D341Med (cell line): ENCODE measurements at places on chromosomes 2 and 18.

DNA sequence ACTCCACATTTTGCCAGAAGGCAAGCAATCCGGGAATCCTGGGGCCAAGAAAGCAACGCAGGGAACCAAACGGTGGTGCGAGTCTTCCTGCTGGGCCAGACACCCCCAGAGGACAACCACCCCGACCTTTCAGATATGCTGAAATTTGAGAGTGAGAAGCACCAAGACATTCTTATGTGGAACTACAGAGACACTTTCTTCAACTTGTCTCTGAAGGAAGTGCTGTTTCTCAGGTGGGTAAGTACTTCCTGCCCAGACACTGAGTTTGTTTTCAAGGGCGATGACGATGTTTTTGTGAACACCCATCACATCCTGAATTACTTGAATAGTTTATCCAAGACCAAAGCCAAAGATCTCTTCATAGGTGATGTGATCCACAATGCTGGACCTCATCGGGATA is 26.8 kb downstream of the B3GNT2 start:
- no peak for DNase-seq

- no peak for DNase-seq
These were observed 1.0 kb downstream of the HOXD12 start for GRCh38 chr2:176100547-176101140.

DNA sequence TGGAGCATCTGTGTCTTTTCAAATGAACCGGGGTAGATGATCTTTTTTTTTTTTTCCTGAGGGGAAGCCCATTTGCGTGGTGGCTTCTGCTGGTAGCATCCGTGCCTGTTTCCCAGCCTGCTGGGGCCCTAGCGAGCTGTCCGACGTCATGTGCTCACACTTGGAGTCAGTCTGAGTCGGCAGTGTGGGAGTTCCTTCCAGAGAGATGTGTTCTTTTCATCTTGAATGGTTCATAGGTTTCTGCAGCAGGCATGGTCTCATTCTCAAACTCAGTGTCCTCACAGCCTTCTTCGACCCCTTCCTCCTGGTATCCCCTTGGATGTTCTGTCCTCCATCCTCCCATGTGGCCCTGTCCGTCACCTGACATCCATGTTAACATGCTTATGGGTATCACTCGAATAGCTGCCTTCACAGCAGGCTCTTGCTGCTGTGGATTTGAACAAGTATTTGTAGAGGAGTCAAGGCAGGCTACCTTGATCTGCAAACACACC is 51.0 kb downstream of the LDLRAD4 start:
- DNase-seq, result no peak

DNA sequence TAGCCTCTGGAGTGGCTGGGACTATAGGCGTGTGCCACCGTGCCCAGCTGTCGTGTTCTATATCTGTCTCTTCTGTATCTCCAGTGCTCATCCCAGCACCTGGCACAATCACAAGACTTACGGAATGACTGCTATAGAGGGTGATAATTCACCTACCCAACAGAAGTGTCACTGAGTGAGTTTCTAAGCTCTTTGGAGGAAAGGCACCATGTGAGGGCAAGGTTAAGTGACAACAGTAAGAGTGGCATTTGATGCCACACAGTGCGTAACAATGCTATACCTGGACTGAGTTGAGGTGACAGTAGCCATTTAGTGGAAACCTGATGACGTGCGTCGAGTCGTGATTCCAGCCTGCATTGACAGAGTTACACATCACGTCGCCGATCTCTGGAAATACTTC is 89.0 kb downstream of the KCTD1 start:
- DNase-seq, result no peak

DNA sequence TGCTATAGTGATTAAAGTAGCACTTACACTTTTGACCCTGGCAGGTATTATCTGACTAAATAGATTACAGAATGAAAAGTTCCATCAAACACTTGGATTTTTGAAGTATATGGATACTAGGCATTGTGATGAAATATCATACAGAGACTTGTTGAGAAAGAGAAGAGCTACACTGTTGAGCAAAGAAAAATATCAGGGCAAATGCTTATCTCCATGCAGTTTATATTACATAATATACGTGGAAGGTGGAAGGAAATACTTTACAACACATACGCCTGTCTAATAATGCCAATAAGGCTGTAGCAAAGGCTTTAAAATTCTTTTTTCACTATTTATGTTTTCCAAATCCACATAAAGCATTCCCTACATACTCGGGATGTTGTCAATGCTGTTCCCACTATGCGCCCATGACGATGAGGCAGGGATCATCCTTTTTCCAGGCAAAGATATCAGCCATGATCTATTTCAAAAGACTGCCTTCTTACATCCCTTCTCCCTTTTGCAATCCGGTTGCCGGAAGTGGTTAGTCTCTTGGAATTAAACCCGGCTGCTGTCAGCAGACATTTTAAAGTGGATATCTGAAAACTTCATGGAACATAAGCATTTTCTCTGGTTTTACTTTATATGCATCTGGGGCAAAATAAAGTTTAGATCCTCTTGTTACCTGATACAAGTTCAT is 92.6 kb upstream of the ITGA4 start:
- no peak for DNase-seq

GRCh38 chr2:75602724-75603342 is 42.1 kb upstream of the EVA1A start:
- DNase-seq, result no peak

- no peak for DNase-seq
These were observed 261.3 kb upstream of the MEIS1 start for GRCh38 chr2:66173645-66174044.

DNA sequence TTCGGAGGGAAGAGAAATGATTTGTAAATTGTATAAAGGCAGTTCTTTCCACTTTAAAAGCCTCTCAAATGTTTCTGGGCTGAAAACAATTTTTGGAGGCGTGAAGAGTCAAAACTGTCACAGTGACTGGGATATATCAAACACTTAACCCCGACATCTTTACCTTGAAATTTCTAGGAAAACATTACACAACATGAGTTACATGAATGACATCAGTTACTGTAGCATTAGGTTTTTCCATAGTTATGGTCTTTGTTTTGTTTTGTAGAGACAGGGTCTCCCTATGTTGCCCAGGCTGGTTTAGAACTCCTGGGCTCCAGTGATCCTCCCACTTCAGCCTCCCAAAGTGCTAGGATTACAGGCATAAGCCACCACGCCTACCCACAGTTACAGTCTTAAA is 25.7 kb downstream of the MSH6 start:
- DNase-seq, result no peak

DNA sequence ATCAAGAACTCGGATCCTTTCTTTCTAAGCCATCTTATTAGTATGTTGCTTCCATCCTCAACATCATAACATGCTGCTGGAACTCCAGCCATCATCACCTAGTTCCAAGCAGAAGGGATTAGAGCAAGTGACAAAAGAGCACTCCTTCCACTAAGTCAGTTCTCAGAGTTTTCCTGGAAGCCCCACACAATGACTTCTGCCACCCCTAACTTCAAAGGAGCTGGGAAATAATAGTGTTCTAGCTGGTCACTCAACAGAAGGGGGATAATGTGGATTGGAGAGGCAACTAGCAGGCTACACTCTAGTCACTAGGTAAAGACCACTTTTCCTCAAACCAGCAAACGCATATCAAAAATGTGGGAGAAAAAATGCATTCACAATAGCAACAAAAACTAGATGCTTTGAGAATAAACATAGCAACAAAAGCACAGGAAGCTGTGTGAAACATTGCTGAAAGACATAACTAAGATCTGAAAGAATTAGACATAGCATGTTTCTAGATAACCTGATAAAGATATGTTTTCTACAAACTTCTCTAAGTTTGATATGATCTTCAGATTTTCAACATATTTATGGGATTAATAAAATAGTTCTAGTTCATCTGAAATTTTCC is 39.5 kb downstream of the COX7A2L start:
- no peak for DNase-seq

DNA sequence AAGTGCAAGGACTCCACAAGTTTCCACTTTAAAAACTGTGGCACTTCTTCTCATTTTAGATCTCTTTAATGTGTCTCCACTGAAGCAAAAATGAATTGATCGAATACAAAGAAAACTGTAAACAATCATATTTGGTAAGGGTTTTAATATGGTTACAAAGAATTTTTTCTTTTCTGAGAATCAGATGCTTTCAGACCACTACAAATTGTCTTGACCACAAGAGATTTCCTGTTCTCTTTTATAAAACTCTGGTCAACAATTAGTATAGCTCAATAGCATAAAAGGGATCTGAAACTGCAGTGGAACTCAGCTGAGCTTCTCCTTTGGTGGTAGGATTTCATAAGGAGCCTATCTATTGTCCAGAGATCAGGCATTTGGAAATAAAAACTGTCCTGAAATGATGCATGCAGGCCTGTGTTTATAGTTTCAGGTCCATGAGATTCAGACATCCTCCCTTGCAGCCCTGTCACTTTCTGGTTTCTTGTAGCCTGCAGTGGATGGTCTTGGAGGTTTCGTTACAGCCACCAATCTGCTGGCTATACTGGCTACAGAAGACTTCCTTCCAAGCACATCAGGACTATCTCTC is 120.0 kb downstream of the DOCK10 start:
- no peak for DNase-seq

GRCh38 chr2:29322011-29322410 is 206.8 kb downstream of the CLIP4 start:
- no peak for DNase-seq

DNA sequence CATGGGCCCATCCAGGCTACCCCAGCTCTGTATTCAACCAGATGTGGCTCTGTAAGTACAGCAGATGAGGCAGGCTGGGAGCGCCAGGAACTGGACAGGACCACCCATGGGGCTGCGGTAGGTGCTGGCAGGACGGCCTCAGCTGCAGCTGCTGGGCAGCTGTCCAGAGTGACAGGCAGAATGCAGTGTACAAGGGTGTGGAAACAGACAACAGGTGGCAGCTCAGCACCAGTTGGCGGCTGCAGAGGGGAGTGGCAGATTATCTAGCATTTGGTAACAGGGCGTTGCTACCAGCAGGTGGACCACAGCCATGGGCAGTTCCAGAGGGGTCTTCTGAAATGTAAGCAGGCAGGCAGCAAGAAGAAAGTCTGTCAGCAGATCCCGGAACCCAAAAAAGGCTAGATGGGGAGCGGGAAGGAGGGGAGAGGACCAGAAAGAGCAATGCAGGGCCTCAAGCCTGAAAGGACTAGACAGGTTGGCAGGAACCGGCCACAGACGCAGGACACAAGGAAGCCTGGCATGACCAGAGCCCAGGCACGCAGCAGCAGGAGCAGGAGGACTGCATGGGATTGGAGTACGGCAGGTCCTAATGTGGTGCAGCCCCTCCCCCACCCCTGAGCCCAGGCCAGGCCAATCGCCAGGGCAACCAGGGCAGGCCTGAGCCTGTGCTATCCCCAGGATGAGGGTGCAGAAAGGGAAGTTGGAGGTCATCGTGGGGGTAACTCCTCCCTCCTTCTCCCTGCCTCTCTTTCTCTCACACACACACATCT is 24.7 kb downstream of the PKDCC start:
- DNase-seq, result no peak

DNA sequence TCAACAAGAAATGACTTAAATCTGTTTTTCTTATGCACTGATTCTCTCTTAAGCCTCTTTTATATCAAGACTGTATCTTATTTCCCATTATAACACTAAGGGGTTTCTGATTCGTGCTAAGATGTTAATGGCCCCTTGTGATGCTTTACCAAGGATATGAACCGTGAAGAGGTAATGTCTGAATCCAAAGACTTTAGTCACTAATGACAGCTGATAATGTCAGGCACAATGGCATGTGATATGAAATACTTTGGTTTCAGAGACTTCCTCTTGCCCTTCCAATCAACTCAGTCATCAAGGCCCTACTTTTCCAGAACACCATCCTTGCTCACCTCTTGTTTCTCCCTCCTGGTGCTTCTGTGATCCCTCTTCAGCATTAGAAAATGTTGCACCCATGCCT is 262.8 kb downstream of the KCNE4 start:
- no peak for DNase-seq

DNA sequence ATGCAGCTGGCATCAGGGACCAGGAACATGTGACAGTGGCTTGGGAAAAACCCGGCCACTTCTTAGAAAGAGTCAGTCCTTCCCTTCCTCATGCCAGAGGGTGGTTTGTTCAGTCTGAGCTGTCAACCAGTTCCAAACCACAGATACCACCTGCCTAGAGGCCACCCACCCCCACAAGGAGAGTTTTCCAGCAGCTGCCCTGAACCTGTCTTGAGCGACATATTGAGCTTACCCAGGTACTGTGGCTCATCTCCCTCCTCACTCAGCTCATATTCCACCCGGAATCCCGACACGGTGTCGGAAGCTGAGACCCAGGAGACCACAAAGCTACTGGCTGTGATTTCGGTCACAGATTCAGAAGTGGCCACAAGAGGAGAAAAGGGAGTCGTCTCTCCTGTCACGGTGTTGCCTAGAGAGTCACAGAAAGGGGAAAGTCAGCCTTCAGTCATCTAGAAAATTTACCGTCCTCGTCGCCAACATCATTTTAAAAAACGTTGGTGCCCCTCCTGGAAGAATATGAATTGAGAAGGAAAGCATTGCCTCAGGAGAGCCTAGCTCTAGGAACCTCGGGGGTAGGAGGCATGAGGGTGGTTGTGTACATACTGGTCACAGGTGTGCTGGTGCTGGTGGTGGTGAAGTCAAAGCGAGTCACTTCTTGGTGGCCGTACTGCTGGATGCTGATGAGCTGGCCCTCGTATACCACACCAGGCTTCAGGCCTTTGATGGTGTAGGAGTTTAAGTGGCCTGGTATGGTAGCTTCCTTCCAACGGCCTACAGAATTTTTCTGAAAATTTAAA is 26.3 kb downstream of the FN1 start:
- DNase-seq, result no peak

DNA sequence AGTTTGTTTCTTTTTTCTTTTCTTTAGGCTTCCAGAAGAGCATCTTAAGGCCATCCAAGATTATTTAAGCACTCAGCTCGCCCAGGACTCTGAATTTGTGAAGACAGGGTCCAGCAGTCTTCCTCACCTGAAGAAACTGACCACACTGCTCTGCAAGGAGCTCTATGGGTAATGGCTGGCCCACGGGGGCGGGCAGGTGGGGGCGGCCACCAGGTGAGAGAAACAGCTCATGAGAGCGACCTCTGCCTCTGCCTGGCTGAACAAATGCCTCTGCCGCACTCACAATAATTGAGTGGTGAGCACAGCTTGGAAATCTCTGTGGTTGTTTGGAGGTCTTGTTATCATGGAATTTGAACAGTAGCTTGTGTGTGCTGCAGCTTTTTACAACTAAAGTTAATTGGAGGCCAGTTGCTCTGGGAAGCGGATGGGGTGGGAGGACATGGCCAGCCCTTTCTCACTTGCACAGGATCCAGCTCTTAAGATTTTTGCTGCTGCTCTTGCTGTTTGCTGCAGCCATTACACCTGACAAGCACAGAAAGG is 70.4 kb downstream of the INPP5D start:
- no peak for DNase-seq
